NCI-H748 treated with DMSO at 0.1 percent for 48 hours (cell line): ENCODE measurements at places on chromosomes 2 and 18.

DNA sequence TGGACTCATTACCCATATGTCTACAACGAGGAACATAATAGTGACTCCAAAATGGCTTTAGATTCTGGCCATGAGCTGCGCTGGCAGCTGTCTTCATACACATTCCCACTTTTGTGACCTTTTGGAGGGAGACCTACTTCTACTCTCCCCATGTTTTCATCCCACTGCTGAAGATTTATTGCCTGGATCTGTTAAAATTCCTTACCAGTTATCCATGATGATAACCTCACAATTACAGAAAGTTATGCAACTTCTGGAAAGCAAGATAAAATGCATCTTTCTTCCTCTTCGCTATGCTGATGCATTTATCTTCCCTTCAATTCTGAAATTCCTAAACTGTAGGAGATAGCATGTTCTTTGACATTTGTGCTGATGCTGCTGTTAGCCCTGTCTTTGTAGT lies 855.3 kb downstream of the SLC4A3 start:
- no peak for DNase-seq

- no peak for DNase-seq
These were observed 317.0 kb upstream of the MMADHC start for GRCh38 chr2:149904352-149905175.

GRCh38 chr2:42118754-42119569 lies 50.2 kb upstream of the EML4 start:
- no peak for DNase-seq

GRCh38 chr2:203061346-203061745 lies 46.7 kb downstream of the NBEAL1 start:
- no peak for DNase-seq

GRCh38 chr2:174024524-174025270 lies 59.5 kb upstream of the SP3 start:
- DNase-seq, result no peak
